ENCODE measurements at places on chromosomes 1 and 21. TPM values are rescaled to one million over a fixed set of nuclear protein-coding genes. Genes with fewer than 3 reads are reported as not detected.

AQP10 gene
- total RNA-seq = 2.1 TPM

ARL8A gene
- total RNA-seq = 89.1 TPM

RGS13 gene
- 4.9 TPM for total RNA-seq

SLC26A9 gene
- 10.6 TPM for total RNA-seq

SHE gene
- total RNA-seq = 31.4 TPM

ADORA1 gene
- total RNA-seq = 5.4 TPM

KRTAP12-4 gene
- not detected for total RNA-seq

KLF17 gene
- 0.30 TPM for total RNA-seq

CATSPER4 gene
- not detected for total RNA-seq

CFHR5 gene
- total RNA-seq = not detected

CRYBG2 gene
- 18.5 TPM for total RNA-seq

GPATCH4 gene
- 16.4 TPM for total RNA-seq

SIPA1L2 gene
- total RNA-seq = 29.7 TPM

FOXD2 gene
- total RNA-seq = 0.61 TPM

CCDC27 gene
- total RNA-seq = not detected

MYBPH gene
- total RNA-seq = not detected

MMEL1 gene
- total RNA-seq = 4.7 TPM

GRHL3 gene
- not detected for total RNA-seq

IBA57 gene
- total RNA-seq = 12.9 TPM

ARMH1 gene
- 6.7 TPM for total RNA-seq

ADAMTS4 gene
- total RNA-seq = 9.9 TPM

FAM229A gene
- total RNA-seq = 43.0 TPM

TTC24 gene
- not detected for total RNA-seq

EXTL1 gene
- total RNA-seq = under 0.01 TPM

KRTAP10-3 gene
- not detected for total RNA-seq

ANGPTL7 gene
- 4.6 TPM for total RNA-seq

All from upper lobe of left lung (tissue), 6 donors.